Activated naive CD4-positive, alpha-beta T cell treated with anti-CD3 and anti-CD28 coated beads, Interleukin-2, amount 10 ng/mL, durations not matched to agents 5 hours and 36 hours (primary cell): ENCODE measurements at places on chromosomes 11 and 22. TPM values are rescaled to one million over a fixed set of nuclear protein-coding genes. Genes with fewer than 3 reads are reported as not detected.

APOL6 gene
- 70.9 TPM for total RNA-seq

OR8A1 gene
- not detected for total RNA-seq

GRM5 gene
- not detected for total RNA-seq

KCNJ1 gene
- not detected for total RNA-seq

YPEL1 gene
- 13.8 TPM for total RNA-seq

SCGB1D2 gene
- not detected for total RNA-seq

GNAZ gene
- total RNA-seq: 0.14 TPM

OR51B4 gene
- not detected for total RNA-seq

SYT12 gene
- not detected for total RNA-seq

OMP gene
- total RNA-seq: not detected

GLYAT gene
- not detected for total RNA-seq

HIC2 gene
- 5.4 TPM for total RNA-seq

MRPL40 gene
- total RNA-seq: 18.9 TPM

TBX10 gene
- not detected for total RNA-seq
